Left hindlimb (tissue), 1 donor: ENCODE measurements at places on chromosomes 3 and 15.

DNA sequence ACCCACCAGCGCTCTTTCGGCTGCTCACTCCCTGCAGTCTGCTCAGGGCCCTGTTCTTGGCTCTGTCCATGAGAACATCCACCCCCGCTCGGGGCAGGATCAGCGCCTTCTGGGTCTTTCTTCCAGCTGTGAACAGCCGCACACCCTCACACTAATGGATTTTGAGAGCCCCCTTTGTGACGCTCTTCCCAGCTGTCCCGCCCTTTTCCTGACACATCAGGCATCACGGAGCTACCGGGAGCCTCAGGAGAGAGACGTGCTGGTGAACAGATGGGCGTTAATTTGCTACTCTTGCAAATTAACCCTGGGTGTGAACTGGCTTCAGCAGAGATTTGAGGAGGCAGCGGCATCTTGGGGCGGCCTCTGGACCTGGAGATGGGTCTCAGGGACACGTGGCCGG lies 113.0 kb downstream of the TMEM266 start:
- DNase-seq: no peak

- no peak for DNase-seq
These were observed 230.4 kb upstream of the BHLHE40 start for GRCh38 chr3:4748701-4749378.

DNA sequence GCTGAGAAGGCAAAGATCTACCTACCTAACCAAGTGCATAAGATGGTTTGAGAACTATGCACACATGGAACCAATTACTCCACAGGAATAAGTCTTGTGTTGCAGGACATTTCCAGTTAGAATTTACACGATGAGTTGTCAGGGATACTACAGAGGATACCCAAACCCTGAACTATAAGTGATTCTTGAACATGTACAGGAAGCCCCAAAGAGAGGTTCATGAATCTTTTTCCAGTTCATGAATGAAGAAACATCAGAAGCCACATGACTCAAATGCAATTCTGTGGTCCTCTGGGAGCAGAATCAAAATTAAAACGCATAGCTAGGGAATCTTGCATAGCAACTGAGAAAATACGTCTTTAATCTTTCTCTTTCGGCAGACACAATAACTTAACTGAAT lies 114.1 kb upstream of the LMCD1 start:
- no peak for DNase-seq

DNA sequence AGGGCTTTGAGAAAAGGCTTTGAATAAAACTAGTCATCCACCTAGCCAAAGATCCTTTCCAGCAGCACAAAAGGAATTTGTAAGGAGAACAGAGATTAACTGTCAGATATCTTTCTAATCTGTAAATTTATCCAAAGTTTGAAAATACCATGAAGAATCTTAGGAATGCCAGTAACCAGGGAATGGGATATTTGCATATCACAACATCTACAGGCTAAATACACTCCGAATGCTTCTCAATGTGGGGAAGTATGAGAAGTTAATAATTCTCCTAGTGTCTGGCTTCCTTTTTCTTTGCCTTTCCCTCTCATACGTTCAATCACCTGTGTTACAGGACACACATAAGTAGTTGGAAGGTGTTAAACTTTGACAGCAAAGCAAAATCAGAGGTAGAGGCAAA lies 7.8 kb downstream of the ANAPC13 start:
- no peak for DNase-seq

DNA sequence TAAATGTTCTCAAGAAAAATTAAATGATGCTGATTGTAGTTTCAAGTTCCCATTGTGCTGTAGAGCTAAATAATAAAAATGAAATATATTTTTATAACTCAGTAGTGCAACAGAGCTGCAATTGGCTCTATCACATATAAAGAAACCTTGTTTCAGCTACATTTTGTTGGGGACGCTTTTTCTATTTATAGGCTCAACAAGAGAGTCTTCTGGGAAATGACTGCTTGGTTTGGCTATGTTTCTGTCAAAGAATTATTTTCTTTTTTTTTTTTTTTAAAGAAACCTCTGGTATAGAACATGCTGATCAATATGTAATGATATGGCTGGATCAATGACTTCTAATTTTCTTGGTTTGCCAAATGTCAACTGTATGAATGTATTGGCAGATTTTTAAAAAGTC lies 76.5 kb downstream of the OTOL1 start:
- DNase-seq: no peak

GRCh38 chr3:167095976-167096375 lies 284.1 kb downstream of the ZBBX start:
- no peak for DNase-seq

DNA sequence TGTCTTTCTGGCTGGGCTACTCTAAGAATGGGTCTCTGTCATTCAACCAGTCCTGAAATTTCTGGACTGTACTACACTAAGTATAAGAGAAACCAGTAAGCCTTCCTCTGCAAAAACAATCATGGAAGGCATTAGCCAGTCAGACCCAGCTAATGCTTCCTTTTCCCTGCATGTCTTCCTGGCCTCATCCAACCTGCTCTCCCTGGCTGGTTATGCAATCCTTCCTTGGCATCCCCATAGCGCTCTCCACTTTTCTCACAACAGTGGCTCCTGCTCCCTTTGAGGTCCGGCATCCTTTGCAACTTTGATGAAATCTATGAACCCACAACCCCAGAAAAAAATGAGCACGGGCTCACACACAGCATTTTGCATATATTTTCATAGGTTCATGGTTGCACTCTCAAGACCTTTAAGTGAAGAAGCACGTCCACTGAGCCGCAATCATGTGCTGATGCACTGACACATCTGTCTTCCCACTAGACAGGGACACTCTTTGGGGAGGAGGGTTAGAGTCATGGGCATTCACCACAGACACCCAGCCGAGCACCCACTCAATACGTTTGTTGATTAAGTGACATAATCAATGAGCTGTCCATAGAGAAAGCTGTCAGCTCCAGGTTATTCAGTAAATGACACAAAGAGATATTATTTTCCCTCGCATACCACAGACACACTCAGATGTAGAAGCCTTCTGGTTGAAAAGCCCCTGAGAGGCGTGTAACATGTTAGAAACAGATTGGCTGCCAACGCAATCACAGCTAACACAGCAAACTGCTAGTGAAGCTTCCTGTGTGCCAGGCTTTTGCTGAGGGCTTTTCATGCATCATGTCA lies 66.7 kb downstream of the PLD1 start:
- no peak for DNase-seq

DNA sequence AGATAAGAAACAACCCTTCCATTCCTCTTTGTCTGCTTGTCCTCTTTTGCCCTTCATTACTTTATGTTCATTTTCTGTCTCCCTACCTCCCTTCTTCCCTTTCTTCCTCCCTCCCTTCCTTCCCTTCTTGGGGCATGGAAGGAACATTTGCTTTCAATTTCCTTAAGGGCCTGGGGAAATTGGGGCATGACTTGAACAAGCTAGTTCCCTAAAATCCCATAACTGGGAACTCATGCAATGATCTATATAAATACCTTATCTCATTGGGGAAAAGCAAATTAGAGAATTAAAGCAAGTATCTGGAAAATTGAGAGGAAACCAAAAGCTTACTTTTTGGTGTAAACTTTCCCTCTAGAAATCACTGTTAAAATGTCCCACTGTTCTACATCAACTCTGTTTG lies 35.7 kb downstream of the BOC start:
- DNase-seq: no peak

GRCh38 chr15:66952756-66953522 lies 112.5 kb upstream of the SMAD3 start:
- DNase-seq: no peak

DNA sequence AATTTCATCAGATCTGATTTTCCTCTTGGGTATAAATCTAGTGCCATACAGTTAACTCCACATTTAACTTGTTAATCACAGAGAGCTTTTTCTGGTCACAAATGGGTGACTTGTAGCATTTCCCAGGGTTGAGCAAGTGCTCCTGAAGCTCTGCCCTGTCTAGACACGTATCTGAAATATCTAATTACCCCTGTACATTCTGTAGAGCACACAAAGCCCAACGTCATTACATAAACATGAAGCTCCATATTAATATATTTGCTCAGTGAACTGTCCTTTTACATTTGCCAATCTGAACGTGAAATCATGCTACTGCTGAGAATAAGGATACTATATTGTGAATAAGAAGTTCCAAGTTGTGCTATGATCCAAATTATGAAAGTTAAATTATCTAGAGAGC lies 49.0 kb downstream of the THBS1 start:
- DNase-seq: no peak

- DNase-seq: no peak
These were observed 95.7 kb downstream of the RORA start for GRCh38 chr15:61133361-61133760.

DNA sequence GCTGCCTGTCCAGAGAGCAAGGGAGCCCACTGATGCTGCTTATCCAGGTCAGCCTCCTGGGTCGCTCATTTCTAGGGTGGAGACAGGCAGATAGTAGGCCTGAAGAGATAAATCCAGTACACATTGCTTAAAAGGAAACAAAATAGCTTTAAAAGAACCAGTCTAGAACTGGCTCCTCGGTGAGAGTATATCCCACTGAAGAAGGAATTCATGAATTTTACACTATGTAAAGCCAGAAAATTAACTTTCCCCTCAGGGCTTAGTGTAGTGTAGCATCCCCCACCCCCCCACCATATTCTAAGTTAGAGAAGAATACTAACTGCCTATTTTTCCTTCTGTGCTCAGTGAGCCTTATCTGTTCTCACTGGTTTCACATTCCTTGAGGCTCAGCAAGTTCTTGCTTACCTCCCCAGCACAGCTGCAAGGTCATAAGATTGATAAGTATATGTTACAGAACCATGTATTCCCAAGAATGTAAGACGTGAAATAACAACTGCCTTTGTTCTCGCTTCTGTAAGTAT lies 30.5 kb upstream of the NOX5 start:
- no peak for DNase-seq

DNA sequence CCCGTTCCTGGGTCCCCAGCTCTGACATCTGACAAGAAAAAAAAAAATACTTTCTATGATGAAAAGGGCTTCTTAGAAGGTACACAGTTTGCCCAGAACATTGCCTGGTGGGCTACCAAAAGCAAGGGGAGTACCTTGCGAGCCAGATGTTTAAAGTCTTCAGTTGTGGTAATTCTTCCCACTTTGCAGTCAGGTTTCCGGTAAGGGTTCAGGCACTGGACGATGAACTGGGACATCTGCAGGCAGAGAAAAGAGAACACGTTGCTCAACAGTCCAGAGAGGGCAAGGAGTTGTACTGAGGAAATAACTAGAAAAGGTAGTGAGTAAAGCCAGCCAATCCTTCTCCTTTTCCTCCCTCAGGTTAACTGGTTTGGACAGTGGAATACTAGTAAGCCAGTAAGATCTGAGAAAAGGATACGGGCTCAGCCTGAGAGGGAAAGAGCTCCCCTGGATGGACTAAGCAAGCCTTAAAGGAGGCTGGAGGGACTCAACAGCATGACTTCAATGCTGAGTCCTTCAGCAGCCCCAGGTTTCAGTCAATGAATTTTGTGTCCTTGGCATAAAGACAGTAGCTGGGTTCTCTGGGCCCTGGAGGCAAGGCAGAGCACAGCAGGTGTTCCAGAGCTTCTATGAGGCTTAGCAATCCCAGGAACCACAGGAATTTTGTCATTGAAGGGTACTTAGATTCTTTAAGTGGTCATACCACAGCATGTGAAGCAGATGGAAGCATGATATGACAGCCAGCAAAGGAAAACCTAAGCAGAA lies 38.2 kb downstream of the NBEAL2 start:
- no peak for DNase-seq
